ENCODE measurements at places on chromosomes 5 and 9. TPM values are rescaled to one million over a fixed set of nuclear protein-coding genes. Genes with fewer than 3 reads are reported as not detected.

Gene ALDH7A1
- total RNA-seq = 26.9 TPM

Gene ENHO
- total RNA-seq = not detected

Gene CCIN
- 0.89 TPM for total RNA-seq

Gene GALNT12
- 5.5 TPM for total RNA-seq

Gene CDH12
- total RNA-seq = not detected

Gene PPP2R2B
- total RNA-seq = under 0.01 TPM

Gene FBN2
- total RNA-seq = 52.6 TPM

Gene ORM1
- total RNA-seq = not detected

Gene MZB1
- total RNA-seq = not detected

Gene SCGB3A2
- not detected for total RNA-seq

Gene TMC1
- total RNA-seq = not detected

Gene LMX1B
- not detected for total RNA-seq

Gene EPB41L4B
- total RNA-seq = 0.45 TPM

Gene ANKRD20A1
- not detected for total RNA-seq

Data from bronchus fibroblast of lung (primary cell).